ENCODE measurements at places on chromosomes 3 and 15. TPM values are rescaled to one million over a fixed set of nuclear protein-coding genes. Genes with fewer than 3 reads are reported as not detected.

The MESP1 gene
- 4.6 TPM for total RNA-seq

The MORC1 gene
- total RNA-seq = not detected

The HGD gene
- total RNA-seq = not detected

The GPR156 gene
- total RNA-seq = not detected

The CDHR4 gene
- total RNA-seq = not detected

The PLA2G4D gene
- total RNA-seq = not detected

The SPINT1 gene
- 11.3 TPM for total RNA-seq

The MYO5C gene
- total RNA-seq = 0.27 TPM

The HCN4 gene
- not detected for total RNA-seq

The RBPMS2 gene
- 0.12 TPM for total RNA-seq

The THAP10 gene
- total RNA-seq = 0.51 TPM

The IL17RD gene
- 0.02 TPM for total RNA-seq

The CYP1A2 gene
- not detected for total RNA-seq

Data from activated CD4-positive, alpha-beta memory T cell treated with anti-CD3 and anti-CD28 coated beads for 36 hours (primary cell).